ENCODE measurements at places on chromosomes 3 and 15.

DNA sequence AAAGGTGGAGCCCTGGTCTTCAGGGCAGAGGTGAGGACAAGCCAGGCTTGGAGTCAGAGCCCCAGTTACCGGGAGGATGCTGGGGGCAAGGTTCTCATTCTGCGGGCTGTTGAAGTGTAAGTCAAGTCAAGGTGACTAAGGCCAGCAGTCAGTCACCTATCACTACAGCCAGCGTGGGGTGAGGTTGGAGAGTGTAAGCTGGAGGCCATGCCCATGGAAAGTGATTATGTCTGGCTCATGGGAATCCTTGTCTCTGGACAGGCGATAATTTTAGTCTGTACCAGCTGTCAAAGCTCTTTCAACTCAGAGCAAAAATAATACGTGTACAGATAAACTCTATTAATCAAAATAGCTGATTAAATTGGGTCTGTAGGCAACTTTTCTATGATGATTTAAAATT is 143.1 kb downstream of the NR2F2 start:
- no peak for DNase-seq

DNA sequence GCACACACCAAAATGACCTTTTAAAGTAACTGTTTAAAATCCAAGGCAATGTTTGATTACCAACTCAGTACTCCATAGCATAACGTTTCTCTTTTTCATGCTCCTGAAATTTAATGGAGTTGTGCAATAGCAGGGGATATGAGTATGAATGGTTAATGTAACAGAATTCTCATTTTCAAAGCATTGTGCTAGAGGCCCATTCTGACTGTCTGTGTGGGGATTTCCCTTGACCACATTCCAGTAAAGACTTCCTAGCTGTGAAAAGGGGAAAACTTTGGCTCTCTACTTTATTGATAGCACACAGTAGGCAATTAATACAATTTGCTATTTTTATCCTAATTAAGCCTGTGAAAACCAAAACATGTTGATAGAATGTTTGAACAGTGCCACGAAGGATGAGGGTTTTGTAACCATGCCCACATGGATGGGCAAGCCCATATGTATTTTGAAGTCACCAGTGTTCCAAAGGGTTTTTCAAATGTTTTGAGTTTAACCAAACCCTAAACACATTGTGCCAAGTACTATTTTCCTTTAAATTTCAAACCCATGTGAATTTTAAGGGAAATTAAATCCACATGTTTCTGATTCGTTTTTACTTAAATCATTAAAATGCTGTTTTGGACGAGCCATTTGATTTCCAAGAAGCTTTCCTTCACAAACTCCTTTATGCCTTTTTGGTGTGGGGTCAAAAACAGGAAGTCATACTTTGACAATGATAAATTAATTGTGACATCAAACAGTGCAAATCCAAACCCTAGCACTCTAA is 261.2 kb downstream of the SHOX2 start:
- DNase-seq, result no peak

DNA sequence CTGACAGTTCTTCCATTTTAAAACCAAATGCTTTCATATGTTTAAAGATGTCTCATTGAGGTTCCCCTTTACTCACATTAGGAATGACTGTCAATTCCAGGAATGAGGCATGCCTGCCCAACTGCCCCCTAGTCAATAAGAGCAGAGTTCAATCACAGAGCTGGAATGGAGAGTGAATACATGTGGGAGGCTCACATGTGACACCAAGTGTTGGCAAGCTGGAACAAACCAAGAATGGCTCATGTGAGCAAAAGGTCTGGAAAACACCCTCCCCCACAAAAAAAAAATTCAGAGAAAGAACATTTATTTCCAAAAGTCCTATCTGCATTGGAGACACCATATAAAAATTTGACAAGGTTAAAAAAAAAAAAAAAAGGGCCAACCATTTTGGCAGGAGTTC is 3.7 kb downstream of the PBRM1 start:
- peak; percentile 72 for DNase-seq

- no peak for DNase-seq
Observed at GRCh38 chr3:15579051-15579450, 22.3 kb downstream of the HACL1 start.

- no peak for DNase-seq
Observed at GRCh38 chr3:185757176-185757575, 67.7 kb downstream of the IGF2BP2 start.

GRCh38 chr3:130757611-130758150 is 11.1 kb upstream of the PIK3R4 start:
- no peak for DNase-seq

GRCh38 chr15:67107014-67107812 is 41.8 kb downstream of the SMAD3 start:
- peak; percentile 99 for DNase-seq

DNA sequence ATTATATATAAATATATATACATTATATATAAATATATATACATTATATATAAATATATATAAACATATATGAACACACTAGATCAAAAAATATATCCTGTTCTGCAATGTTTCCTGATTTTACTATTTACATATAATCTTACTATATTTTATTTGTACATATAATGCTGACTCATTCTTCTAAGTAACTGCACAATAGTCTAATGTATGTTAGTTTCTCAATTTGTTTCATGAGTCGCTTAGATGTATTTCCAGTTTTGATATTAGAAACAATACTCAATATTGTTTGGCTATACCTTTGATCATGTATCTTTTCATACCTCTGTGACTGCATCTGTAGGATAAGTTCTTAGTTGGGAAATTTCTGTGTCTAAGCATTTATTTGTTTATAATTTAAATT is 669.9 kb upstream of the CCDC54 start:
- no peak for DNase-seq

DNA sequence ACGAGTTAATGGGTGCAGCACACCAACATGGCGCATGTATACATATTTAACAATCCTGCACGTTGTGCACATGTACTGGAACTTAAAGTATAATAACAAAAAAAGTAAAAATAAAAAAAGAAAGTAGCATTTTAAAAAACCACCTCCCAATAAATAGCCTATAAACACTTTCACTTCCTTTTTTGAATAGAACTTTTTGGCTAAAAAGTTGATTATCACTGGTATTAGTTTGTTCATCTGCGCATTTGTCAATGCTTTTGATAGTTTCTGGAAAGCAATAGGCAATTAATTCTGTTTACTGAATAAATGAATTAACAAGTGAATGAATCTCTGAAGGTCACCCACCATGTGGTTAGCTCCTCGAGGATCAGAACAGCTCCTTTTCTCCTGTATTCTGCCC is 179.9 kb downstream of the SLC9A9 start:
- no peak for DNase-seq

- DNase-seq, result no peak
Observed at GRCh38 chr15:80948651-80949292, 40.8 kb downstream of the MESD start.

DNA sequence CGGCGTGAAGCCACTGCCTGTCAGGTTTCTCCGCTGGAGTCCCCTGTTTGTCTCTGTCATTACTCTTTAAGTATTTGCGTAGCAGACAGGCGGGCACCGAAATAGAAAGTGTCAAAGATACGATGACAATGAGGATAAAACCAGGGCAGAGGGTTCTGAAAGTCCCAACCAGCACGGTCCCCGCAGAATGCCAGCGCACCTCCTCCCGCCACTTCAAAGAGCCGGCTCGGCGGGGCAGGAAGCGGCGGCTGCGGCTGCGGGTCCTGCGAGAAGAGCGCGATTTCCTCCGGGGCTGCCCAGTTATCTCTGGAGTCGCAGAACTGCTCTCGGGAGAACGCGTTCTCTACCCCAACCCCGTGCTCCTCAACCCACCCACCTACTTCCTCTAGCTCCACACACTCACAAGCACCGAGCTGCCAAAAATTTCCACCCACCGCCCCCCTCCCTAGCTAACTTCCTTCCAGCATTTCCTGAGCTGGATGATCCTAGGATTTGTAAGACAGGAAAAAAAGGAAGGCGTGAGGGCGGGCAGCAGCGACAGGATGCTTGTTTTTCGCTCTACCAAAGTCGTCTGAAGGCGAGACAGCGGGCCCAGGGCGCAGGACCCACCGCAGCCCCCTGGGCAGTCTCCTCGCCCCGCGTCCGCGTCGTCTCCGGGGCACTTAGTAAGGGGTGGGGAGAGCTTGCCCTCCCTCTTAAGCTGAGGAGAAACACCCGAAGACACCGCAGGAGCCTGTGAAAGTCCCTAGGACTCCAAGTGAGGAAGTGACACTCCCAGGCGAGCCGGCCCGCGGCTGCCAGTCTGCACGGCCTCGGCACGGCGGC is at the start of gene ARHGAP31:
Gene ARHGAP31, plus strand, starts transcription at position 513 of the 825 bp plus-strand sequence. CDS start 522 bp downstream, outside the sequence.
- peak; percentile 80 for DNase-seq

- no peak for DNase-seq
Observed at GRCh38 chr3:105996781-105997180, 128.0 kb upstream of the CBLB start.

GRCh38 chr3:144499001-144499930 is 527.6 kb downstream of the DIPK2A start:
- DNase-seq, result no peak

- DNase-seq, result peak; percentile 56
Observed at GRCh38 chr3:69866988-69867720, 127.9 kb downstream of the MITF start.

DNA sequence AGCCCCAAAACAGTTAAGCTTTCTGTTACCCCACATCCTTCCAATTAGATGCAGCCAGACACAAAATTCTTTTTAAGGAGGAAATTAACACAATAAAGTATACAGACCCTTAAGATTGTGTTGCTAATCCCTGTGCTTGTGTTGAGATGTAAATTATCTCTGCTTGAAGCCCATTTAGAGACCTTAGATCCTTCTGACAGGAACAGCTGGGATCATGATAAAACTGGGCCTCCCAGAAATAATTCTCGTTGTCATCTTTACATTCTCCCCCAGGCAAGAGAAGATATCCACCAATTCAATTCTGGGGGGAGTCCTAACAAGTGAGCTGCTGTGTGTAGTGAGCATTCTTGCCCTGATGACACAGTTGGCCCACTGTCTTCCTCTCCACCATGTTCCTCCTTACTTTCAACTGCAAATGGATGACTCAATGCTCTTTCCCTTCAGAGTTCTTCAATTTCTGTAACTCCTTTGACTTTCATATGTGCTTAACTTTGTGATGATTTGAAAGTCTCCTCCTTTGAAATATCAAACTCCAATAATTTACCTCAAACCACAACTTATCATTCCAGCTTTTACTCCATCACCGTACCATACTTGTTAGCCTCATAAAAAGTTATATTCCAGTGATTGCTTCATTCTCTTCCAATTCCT is 186.6 kb downstream of the RAP2B start:
- no peak for DNase-seq

GRCh38 chr15:79209690-79210089 is 72.8 kb upstream of the ANKRD34C start:
- no peak for DNase-seq

- DNase-seq, result peak; percentile 26
Observed at GRCh38 chr3:177358977-177359592, 161.8 kb upstream of the TBL1XR1 start.

DNA sequence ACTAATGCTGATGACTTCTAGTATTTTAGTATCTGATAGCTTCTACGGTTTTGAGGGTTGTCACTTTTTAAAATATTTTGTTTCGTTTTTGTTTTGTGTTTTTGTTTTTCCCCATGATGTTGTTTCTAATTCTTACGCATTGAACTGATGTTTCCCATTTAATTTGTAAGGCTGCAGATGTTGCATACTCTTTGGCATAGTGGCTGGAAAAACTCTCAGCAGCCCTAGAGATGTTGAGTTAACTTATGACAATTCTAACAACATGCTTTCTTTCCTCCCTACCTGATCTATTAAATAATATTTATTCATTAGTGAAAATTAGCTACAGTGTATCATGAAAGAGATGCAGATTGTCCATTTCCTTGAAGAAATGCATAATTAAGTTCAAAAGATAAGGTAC is 559.3 kb upstream of the GRM7 start:
- no peak for DNase-seq

- DNase-seq, result peak; percentile 37
Observed at GRCh38 chr3:133469140-133469731, 69.4 kb downstream of the BFSP2 start.

GRCh38 chr15:25717457-25718168 is 145.5 kb downstream of the ATP10A start:
- DNase-seq, result no peak

GRCh38 chr3:23324745-23325144 is 121.6 kb downstream of the UBE2E2 start:
- peak; percentile 39 for DNase-seq

GRCh38 chr3:23653647-23654525 is 151.9 kb upstream of the UBE2E1 start:
- peak; percentile 13 for DNase-seq

GRCh38 chr3:56939834-56940233 is 120.6 kb upstream of the SPATA12 start:
- DNase-seq, result no peak

DNA sequence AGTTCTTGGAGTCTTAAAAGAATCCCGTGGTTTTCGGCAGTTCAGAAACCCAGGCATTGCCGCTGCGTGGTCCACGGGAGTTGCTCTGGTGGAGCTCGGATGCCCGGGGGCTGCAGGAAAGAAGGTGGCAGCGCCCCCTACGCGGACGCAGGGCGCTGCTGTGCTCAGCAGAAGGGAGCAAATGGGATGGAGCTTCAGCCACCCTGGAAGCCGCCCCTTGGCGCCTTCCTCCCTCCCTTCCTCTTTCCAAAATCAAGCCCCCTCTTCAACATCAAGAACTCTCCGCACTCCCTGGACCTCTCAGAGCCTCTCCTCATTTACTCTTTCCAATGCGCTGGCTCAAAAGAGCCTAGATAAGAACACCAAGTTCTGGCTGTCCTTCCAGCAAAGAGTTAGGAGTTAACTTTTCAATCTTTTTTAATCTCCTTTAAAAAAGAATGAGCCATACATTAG is 880 bp upstream of the CHRNA7 start:
- no peak for DNase-seq

- no peak for DNase-seq
Observed at GRCh38 chr3:13318626-13319470, 101.3 kb downstream of the NUP210 start.

GRCh38 chr3:128489674-128489926 is 3.4 kb downstream of the GATA2 start:
- DNase-seq, result peak; percentile 6

DNA sequence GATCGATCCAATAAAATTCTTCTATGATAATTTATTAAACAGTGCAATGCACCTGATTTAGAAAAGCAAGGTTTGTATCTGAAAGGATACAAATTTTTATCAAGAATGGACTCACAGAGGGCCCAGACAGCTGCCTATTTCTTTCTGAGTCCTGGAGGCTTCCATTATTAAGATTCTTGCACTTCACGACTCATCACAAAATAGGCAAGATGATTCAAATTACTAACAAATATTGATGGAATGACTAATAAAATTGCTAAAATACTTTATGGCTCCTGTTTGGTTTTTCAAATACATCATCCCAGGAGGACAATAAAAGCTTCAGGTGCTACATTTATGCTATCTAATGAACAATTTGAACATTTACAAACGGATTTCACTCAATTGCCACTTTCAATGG is 483.0 kb upstream of the AGTR1 start:
- DNase-seq, result no peak

- DNase-seq, result no peak
Observed at GRCh38 chr3:50649451-50649931, 25.2 kb upstream of the DOCK3 start.

DNA sequence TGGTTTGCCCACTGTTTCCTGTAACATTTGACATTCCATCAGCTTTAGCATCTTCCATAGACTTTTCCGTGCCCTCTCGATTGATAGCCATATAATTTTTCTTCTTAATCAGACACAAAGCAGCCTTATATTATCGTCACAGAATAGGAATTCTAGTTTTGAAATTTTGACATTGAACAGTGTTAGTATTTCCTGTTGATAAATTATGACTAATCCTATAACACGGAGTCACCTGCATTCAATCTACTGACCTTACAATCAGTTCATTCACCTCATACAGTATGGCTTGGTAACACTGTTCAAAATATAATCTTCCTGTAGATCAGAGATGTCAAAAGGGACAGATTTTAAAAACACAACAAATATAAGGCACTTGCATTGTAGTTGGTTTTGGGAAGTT is 423.7 kb downstream of the C3orf38 start:
- no peak for DNase-seq

Data from fibroblast of villous mesenchyme (primary cell).